CD8-positive, alpha-beta memory T cell (primary cell): ENCODE measurements at places on chromosomes 4 and X.

- H3K27me3 ChIP-seq: no peaks in the 10 kb centered on the region
- no peak for DNase-seq
- H3K27ac ChIP-seq: no peak overlapping the region
- H3K36me3 ChIP-seq: no peaks in the 10 kb centered on the region
- H3K4me3 ChIP-seq: no peak overlapping the region
Observed at GRCh38 chrX:48741834-48742233, 19.7 kb upstream of the GLOD5 start.

DNA sequence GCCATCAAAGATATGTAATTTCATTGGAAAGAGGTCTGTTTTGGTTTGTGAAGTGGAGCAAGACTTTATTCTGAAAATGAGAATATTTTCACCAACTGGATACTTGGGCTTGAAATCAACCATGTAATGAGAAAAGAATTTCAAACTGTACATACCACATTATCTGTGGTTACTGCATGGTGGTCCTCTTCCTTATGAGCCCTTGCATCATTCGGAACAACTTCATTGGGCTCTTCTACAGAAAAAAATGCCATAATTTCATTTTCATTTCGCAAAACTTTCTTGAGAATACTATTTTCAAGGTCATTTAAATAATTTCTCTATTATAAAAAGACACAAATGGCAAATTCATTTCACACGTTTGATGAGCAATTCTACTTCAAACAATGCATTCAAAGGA is 148.6 kb upstream of the RPS6KA6 start:
- H3K4me3 ChIP-seq: no peak overlapping the region
- no peak for DNase-seq
- no peaks in the 10 kb centered on the region for H3K27me3 ChIP-seq
- H3K36me3 ChIP-seq: no peaks in the 10 kb centered on the region

- no peaks in the 10 kb centered on the region for H3K27me3 ChIP-seq
- H3K4me3 ChIP-seq: no peak overlapping the region
- no peaks in the 10 kb centered on the region for H3K4me1 ChIP-seq
- H3K27ac ChIP-seq: no peak overlapping the region
- no peak for DNase-seq
- no peaks in the 10 kb centered on the region for H3K36me3 ChIP-seq
Observed at GRCh38 chrX:63428348-63428747, 77.2 kb upstream of the SPIN4 start.

DNA sequence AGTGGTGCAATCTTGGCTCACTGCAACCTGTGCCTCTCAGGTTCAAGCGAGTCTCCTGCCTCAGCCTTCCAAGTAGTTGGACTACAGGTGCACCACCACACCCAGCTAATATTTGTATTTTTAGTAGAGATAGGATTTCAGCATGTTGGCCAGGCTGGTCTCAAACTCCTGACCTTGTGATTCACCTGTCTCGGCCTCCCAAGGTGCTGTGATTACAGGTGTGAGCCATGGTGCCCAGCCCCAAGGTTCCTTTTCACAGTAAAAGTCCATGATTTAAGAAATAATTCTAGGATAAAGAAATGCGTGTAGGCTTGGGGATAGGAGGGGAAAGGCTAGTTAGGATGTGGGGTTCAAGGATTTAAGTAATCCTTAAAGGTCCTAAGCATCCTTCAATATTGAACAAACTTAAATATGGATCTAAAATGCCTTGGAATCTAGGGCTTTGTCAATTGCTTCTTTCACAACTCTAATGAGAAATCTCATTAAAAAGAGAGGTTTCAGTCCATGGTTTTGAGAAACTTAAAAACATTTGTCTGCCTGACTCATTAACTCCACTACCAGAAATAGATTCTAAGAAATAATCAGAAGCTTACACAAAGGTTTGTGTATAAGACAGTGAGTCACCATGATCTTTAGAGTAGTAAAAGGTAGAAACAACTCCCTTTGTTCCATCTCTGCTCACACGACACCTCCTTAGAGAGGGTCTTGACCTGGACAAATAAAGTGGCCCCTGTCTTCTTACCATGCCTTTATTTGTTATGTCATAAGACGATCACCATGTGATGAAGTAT is 203.2 kb downstream of the PTTG2 start:
- H3K27me3 ChIP-seq: no peaks in the 10 kb centered on the region
- H3K27ac ChIP-seq: no peak overlapping the region
- no peak for DNase-seq
- H3K36me3 ChIP-seq: no peaks in the 10 kb centered on the region
- H3K4me1 ChIP-seq: peaks cover 13% of the 10 kb centered on the region

GRCh38 chr4:123786920-123787319 is 390.3 kb downstream of the SPRY1 start:
- H3K36me3 ChIP-seq: no peaks in the 10 kb centered on the region
- DNase-seq: no peak
- no peak overlapping the region for H3K27ac ChIP-seq
- H3K27me3 ChIP-seq: no peaks in the 10 kb centered on the region
- no peak overlapping the region for H3K4me3 ChIP-seq
- no peaks in the 10 kb centered on the region for H3K4me1 ChIP-seq

- no peak for DNase-seq
- H3K4me3 ChIP-seq: no peak overlapping the region
- no peaks in the 10 kb centered on the region for H3K36me3 ChIP-seq
- H3K27ac ChIP-seq: no peak overlapping the region
- no peaks in the 10 kb centered on the region for H3K27me3 ChIP-seq
Observed at GRCh38 chr4:35711127-35711526, 533.2 kb downstream of the ARAP2 start.

- no peak for DNase-seq
- H3K36me3 ChIP-seq: peaks cover 2% of the 10 kb centered on the region
- H3K27me3 ChIP-seq: no peaks in the 10 kb centered on the region
- no peaks in the 10 kb centered on the region for H3K4me1 ChIP-seq
- no peak overlapping the region for H3K4me3 ChIP-seq
- no peak overlapping the region for H3K27ac ChIP-seq
Observed at GRCh38 chr4:42566835-42567234, 90.1 kb downstream of the ATP8A1 start.

DNA sequence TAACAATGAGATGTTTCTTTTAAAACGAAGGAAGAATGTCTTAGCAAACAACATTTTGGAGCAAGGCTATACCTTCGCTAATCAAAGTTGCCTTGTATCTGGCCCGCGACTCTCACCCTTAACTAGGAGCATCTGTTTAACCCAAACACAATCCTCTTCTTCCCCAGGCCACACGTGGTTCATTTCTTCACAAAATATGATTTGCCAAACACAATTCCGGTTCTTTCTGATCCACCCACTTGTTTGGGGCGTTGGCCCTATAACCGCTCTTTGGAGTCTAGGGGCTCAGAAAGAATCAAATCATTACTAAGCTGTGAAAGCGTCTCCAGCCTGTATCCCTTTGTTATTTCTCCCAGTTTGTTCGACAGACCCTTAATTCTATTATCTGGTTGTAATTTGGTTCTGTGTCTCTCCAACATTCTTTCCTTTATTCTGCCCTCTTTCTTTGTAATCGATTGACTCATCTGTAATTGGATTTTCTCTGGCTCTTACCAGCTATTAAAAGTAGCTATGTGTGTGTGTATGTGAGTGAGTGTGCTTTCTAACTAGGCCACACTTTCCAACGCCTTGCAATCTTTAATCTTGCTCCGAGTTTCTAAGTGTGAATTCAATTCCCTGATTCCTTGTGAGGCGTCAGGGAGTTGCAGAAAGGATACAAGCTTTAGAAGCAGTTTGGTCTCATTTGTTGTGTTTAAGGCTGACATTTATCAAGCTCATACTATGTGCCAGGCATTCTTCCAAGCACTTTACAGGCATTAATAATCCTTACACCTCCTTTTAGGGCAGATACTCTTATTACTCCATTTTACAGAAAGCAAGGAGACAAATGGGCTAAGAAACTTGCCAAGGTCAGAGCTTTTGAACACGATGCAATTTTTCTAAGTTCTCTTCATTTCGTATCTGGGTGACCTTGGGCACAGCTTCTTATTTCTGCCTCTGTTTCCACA is 138.6 kb upstream of the CPEB2 start:
- H3K27me3 ChIP-seq: no peaks in the 10 kb centered on the region
- H3K4me1 ChIP-seq: no peaks in the 10 kb centered on the region
- no peak overlapping the region for H3K27ac ChIP-seq
- no peak for DNase-seq
- H3K36me3 ChIP-seq: no peaks in the 10 kb centered on the region

DNA sequence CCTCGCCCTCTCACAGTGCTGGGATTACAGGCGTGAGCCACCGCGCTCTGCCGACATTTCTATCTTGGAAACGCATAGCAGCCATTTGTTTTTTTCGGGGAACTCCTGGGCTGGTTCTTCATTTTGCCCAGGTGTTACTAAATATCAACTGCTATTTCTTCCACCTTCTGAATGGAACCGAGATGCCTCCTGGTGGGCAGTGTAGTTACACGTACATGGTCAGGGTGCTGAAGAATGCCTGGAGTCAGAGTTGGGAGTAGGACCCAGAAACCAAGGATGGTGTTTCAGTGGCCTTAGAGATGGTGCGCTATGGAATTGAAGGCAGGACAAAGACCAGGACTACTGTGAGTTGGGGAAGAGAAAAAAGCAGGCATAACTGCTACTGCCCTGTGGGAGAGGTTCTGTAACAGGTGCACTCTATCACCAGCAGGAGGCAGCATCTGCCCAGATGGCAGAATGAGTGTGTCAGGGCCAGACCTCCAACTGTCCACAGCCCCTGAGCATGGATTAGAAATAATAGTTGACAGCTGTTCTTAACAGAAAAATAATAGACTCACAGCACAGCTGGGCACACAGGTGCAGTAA is 81.7 kb downstream of the ZC4H2 start:
- DNase-seq: peak; percentile 47
- no peaks in the 10 kb centered on the region for H3K27me3 ChIP-seq
- no peaks in the 10 kb centered on the region for H3K4me1 ChIP-seq
- H3K27ac ChIP-seq: no peak overlapping the region
- H3K36me3 ChIP-seq: no peaks in the 10 kb centered on the region
- no peak overlapping the region for H3K4me3 ChIP-seq

DNA sequence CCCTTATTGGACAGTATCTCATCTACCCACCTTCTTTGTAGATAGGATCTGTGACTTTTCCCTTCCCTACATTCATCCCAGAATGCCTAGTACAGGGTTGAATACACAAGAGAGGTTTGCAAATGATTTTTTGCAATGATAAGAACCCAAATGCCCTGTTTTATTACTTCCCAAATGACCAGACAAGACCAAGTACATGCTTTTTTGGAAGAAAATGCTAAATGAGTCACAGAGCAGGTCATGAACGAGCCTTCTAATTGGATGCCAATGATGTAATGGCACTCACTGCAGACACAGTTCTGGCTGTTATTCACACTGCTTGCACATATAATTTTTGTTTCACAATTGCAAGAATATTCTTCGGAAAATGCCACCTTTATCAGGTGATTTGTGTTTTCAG is 17.8 kb upstream of the GABRQ start:
- H3K27ac ChIP-seq: no peak overlapping the region
- no peaks in the 10 kb centered on the region for H3K36me3 ChIP-seq
- H3K4me3 ChIP-seq: no peak overlapping the region
- H3K27me3 ChIP-seq: no peaks in the 10 kb centered on the region
- DNase-seq: no peak

DNA sequence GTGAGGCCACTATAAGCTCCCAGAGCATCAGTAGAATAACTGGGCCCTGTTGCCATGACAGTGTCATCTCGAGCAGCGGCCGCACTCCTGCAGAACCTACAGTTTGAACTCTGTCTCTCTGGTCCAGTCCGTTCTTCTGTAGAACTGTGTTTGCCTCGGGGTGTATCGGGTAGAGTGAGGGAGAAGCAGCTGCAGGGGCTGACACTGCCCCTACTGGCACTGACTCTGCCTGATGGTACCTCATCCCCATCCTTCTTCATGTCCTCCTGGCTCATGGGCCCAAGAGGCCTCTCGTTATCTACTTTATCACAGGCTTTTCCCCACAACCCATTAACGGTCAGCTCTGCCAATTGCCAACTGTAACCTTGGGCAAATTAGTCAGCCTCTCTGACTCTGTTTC is 96.5 kb downstream of the NPNT start:
- no peaks in the 10 kb centered on the region for H3K4me1 ChIP-seq
- DNase-seq: no peak
- no peaks in the 10 kb centered on the region for H3K36me3 ChIP-seq
- H3K27ac ChIP-seq: no peak overlapping the region
- no peak overlapping the region for H3K4me3 ChIP-seq
- H3K27me3 ChIP-seq: no peaks in the 10 kb centered on the region

DNA sequence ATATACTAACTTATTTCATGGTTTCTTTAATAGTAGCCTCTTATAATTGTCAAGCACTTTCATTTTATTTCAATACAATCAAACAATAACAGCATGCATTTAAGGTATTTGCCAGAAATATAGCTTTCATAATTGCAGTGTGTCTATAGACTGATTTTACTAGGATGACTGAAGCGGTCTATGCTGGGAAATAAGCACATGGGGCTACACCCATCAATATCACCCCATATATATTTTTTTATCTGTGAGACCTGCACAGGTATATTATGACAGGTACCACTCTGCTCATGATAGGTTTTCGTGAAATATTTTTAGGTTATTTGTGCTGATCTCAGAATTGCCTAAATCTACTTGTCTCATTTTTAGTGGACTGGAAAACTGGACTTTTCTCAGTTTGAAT is 229.1 kb upstream of the PITX2 start:
- no peaks in the 10 kb centered on the region for H3K27me3 ChIP-seq
- DNase-seq: no peak
- H3K4me3 ChIP-seq: no peak overlapping the region
- no peak overlapping the region for H3K27ac ChIP-seq
- no peaks in the 10 kb centered on the region for H3K4me1 ChIP-seq

DNA sequence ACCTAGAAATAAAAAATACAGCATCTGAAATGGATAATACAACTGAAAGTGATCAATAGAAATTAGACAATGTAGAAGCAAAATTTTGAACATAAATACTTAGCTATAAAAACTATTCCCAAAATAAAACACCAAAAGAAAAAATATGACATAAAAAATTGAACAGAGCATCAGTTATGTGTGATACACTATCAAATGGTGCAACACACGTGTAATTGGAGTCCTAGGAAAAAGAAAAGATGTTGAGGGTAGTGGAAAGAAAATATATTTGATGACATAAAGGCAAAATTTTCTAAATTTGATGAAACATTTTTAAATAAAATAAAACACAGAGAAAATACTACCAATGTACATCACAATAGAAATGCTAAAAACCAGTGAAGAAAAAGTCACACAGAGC is 63.1 kb downstream of the NPY2R start:
- H3K36me3 ChIP-seq: no peaks in the 10 kb centered on the region
- no peaks in the 10 kb centered on the region for H3K27me3 ChIP-seq
- H3K4me1 ChIP-seq: no peaks in the 10 kb centered on the region
- no peak overlapping the region for H3K27ac ChIP-seq

- no peak for DNase-seq
- H3K27ac ChIP-seq: no peak overlapping the region
- no peak overlapping the region for H3K4me3 ChIP-seq
- H3K4me1 ChIP-seq: no peaks in the 10 kb centered on the region
- H3K36me3 ChIP-seq: no peaks in the 10 kb centered on the region
- H3K27me3 ChIP-seq: no peaks in the 10 kb centered on the region
Observed at GRCh38 chr4:159149666-159150065, 46.8 kb downstream of the RAPGEF2 start.

GRCh38 chrX:19824603-19825002 is 62.8 kb downstream of the SH3KBP1 start:
- peaks cover 22% of the 10 kb centered on the region for H3K4me1 ChIP-seq
- no peaks in the 10 kb centered on the region for H3K27me3 ChIP-seq
- peak; percentile 29 for DNase-seq
- no peak overlapping the region for H3K27ac ChIP-seq
- H3K4me3 ChIP-seq: no peak overlapping the region
- no peaks in the 10 kb centered on the region for H3K36me3 ChIP-seq
